ENCODE measurements at places on chromosomes 2 and 18. TPM values are rescaled to one million over a fixed set of nuclear protein-coding genes. Genes with fewer than 3 reads are reported as not detected.

Gene TUBA4B
- not detected for total RNA-seq

Gene ELOA2
- total RNA-seq: not detected

Gene TWIST2
- 2.6 TPM for total RNA-seq

Gene ZBTB7C
- total RNA-seq: 2.1 TPM

Gene MAP3K19
- not detected for total RNA-seq

Gene ZDBF2
- 6.6 TPM for total RNA-seq

Gene HOXD12
- total RNA-seq: not detected

Gene PIEZO2
- total RNA-seq: 1.1 TPM

Gene FBXO41
- total RNA-seq: 0.69 TPM

Gene CYS1
- total RNA-seq: 3.0 TPM

Gene ESPNL
- not detected for total RNA-seq

DNA sequence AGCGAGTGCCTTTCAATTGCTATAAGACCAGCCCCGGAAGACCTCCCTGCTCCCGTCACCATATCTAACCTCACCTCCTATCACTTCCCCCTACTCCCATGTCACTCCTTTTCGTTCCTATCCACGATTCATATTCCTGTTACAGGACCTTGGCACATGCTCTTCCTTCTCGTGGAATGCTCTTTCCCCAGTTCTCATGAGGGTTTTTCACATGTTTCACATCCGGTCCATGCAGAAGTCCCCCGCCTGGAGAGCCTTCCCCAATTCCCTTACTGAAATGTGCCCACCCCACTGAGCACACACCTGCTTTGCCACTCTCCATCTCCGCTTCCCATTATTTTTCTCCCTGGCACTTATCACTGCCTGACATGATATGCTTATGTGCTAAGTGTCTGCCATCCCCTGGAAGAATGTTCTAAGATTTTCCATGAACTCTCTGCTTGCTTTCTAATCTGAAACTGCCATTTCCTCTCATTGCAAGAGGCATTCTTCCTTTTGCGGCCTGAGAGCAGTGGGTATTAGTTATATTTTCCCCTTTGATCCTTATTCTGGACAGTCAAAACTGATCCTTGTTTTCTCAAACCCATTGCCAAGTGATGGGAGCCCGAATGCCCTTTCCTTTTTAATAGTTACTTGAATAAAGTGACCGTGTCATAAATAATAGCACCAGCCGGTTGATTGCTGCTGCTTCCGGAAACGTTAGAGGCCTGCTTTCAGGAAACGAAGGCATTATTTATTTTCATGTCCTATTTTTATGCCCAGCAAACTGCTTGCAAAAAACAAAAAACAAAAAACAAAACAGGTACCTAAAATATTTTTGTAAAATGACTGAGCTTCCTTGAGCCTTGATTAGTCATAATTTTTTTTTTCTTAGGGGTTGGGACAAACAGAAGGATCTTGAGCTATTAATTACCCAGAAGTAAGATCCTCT, 127.9 kb downstream of the ZNF532 start:
- DNase-seq: no peak

DNA sequence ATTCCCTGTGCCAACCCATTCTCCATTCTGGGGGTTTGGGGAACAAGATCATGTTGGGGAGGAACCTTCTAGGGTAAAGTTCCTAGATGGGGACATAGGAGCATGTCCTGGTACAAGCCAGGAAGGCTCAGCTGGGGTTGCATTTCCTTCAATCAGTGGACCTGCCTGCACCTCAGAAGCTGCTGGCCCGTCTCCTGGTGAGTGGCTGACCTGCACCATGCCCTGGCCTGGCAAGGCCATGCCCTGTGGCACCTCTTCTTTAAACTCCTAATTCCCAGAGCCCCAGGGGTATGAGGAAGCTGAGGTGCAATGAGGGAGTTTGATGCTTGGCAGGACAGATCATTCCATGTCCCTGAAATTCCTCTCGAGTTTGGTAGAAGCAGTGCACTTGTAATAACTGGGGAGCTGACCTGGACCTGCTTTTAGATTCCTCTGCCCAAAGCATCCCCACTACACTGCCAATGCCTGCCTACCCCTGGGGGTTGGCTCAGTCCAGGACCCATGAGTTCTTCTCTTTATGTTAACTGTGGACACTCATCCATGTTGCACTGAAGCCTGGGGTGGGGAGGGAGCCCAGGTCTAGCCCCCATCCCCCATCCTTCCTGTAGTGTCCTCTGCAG, 25.3 kb downstream of the MROH2A start:
- DNase-seq: no peak

DNA sequence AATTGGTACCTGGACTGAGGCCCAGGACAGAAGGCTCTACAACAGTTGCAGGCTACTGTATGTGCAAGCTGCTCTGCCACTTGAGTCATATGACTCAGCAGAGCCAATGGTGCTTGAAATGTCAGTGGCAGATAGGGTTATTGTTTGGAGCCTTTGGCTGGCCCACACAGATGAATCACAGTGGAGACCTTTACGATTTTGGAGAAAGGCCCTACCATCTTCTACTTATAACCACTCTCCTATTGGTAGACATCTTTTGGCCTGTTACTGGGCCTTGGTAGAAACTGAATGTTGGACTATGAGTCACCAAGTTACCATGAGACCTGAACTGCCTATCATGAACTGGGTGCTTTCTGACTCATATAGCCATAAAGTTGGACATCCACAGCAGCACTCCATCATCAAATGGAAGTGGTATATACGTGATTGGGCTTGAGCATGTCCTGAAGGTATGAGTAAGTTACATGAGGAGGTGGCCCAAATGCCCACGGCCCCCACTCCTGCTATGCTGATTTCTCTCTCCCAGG, 88.9 kb upstream of the NRXN1 start:
- DNase-seq: no peak

GRCh38 chr18:63253428-63254372, 65.9 kb downstream of the BCL2 start:
- DNase-seq: no peak

DNA sequence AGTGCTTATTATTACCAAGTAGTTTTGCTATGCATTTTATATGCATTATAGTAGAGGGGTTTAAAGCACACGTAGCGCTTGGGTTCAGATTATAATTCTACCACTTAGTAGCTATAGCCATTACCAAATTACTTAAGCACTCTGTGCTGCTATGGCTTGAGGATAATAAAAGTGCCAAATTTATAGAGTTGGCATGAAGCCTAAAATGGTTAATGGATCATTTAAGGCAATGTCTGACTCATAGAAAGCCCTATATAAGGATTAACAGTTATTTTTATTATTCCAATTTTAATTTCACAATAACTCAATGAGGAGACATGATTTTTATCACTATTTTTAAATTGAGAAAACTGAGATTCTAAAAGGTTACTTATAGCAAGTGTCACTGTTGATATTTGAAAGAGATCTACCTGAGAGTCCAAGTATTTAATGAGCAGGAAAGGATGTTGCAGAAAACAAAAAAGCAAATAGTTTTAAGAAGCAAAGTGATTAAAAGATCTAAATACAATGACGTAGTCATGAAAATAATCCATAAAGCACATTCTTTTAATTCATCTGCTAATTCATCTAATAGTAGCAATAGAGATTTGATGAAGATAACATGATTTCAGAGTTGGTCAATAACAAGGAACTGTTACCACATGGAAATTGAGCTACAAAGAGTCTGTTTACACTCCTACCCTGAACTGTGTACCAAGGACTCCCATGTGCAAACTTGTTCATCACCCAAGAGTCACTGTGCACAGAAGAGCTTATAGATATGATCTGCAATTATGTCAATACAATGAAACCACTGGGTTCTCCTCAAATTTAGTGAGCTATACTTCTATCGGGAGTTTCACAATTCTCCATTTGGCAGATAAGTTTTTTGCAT, 78.8 kb upstream of the DTNA start:
- no peak for DNase-seq

DNA sequence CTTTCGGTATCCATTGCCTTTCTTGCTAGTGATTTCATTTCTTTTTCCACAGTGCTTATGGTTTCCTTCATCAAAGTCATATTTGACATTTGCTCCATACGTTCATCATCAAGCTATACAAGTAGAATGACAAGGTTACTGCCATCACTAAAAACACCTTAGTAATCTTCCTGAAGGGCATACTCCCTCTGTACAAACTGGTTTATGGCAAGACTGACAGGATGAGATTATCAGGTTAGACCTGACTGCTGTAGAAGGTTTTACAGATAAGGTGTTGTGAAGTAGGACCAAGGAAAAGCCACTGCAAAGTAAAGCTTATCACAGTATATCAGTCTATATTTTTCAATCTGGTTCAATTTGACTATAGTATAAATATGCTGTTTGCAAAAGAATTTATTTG, 37.5 kb upstream of the C2orf15 start:
- DNase-seq: no peak

DNA sequence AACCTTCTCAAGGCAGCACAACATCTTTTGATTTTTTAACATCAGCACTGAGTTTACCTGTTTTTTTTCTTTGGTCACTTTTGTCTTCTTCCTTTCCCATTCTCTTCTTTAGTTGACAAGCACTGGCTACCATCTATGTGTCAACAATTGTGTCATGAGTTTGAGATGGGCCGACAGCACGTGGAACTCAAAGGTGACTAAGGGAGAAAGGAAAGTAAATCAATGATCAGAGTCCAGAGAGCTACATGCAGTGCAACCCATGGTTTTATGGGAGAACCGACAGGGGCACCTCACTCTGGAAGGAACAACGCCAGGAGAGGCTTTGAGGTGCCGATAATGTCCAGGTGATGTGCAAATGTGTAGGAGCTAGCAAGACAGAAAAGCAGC, 755.5 kb downstream of the RNF144A start:
- DNase-seq: no peak

GRCh38 chr2:207558079-207558491, 28.3 kb downstream of the CREB1 start:
- no peak for DNase-seq

GRCh38 chr2:7927691-7928090, 754.2 kb upstream of the ID2 start:
- DNase-seq: no peak

GRCh38 chr18:33870059-33870458, 292.0 kb downstream of the ASXL3 start:
- DNase-seq: no peak

GRCh38 chr2:709138-709765, 32.0 kb upstream of the TMEM18 start:
- no peak for DNase-seq

DNA sequence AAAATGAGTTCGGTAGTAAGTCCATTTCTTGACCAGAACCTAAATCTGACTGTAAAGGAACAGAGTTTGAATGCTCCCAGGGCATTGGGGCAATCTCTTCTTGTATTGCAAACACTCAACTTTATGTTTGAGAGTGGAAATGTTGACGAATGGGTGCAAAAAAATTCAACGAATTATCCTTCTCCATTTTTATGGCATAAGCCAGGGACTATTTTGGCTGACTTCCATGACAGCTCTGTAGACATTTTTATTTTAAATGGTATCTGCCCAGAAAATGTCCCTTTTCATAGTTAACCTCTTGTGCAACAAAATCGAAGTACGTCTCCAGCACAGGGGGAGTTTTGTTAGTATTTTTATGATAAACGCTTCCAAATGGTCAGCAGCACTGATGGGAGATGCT, 3.7 kb downstream of the MLPH start:
- DNase-seq: no peak

DNA sequence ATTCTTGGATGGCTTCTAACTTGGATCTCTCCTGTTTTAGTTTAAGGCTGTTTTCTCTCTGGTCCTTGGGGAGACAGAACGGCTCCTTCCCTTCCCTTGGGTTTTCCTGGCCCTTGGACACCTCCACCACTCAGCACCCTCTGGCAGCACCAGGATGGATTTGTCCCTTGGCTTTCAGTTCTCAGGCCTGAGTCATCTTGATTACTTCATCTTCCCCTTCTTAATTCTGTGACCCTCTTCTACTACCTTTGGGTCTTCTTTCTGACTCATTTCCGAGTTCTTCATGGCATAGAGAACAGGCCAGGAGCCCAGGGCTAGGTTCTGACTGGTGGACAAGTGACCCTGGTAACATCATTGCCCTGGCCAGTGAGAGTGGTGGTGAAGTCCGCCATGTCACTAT, 14.9 kb downstream of the IGFBP2 start:
- DNase-seq: no peak

DNA sequence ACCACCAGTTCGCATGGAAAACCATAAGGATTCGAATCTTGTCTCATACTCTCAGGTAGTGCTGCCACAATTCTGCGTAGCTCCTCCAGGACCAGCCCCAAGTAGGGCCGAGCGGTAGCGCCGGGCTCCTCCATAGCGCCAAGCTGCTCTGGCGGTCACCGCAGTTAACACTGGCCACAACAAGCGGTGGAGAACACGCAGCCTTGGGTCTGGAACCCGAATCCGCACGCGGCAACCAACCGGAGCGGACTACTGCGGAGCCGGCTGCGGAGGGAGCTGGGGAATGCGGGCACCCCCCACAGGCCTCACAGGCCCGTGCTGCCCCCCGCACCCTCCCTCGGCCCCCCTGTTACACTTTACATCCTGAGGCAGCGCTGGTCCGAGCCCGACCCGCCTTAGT, 531.5 kb downstream of the STK39 start:
- no peak for DNase-seq

GRCh38 chr2:38697116-38697840, 31.4 kb downstream of the GALM start:
- DNase-seq: no peak

DNA sequence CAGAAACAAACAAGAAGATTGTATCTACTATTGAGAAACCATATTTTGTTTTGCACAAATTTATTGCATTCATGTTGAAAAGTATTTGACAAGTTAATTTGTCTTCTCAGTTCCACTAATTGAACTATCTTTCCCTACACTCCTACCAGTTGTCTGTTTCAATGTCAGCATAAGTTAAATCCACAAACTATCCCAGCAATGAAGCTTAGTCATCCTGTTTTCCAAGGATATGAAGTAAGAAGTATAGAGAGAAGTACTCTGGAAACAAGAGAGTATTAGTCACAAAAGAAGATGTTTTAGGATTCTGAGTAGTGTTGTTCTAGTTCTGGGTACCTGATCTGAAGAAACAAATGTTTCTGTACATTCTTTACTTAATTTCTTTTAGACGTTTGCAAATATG, 261.6 kb upstream of the ZNF804A start:
- no peak for DNase-seq

DNA sequence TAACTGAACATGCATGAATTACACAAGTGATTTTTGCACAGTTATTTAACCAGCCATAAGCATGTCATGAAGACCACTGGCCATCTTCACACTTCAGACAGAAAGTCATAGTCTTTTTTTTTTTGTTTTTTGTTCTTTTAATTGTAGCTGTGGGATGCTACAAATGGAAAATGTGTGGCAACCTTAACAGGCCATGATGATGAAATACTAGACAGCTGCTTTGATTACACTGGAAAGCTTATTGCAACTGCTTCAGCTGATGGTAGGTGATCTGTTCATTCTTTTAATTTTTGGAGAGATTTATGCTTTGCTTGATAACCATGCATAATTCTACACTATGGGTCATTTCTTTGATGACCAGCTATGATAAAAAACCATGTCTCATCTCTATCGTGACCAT, 35.6 kb downstream of the DAW1 start:
- no peak for DNase-seq

GRCh38 chr2:69381337-69381737, 5.7 kb downstream of the GFPT1 start:
- no peak for DNase-seq

- DNase-seq: no peak
These were observed 14.1 kb downstream of the LIMS1 start for GRCh38 chr2:108548208-108549003.

GRCh38 chr18:22974001-22974400, 40.9 kb downstream of the RBBP8 start:
- no peak for DNase-seq

GRCh38 chr2:30239308-30239985, 8.1 kb downstream of the LBH start:
- DNase-seq: peak; percentile 80

- DNase-seq: no peak
These were observed 63.8 kb downstream of the ACTR2 start for GRCh38 chr2:65291216-65292105.
